ENCODE measurements at places on chromosomes 12 and 14. TPM values are rescaled to one million over a fixed set of nuclear protein-coding genes. Genes with fewer than 3 reads are reported as not detected.

- DNase-seq: no peak
These were observed 1.2 kb upstream of the PRIMA1 start for GRCh38 chr14:93789228-93790130.

DNA sequence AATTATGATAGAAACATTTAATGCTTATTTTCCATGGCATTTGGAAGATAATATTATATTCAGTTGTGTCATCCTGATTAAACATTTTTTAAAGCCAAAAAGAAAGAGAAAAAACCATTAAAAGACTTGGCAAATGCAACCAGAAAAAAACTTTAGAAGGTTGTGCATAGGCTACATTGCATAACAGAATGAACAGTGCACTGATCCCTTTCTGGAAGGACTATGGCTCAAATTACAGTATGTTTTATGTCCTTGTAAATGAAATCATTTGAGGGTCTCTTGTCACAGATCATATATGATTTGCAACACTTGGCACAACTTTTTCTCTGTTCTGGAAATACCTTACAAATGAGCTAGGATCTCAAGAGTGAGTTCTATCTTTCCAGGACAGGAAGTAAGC is 275.2 kb upstream of the FLRT2 start:
- DNase-seq: no peak

DNA sequence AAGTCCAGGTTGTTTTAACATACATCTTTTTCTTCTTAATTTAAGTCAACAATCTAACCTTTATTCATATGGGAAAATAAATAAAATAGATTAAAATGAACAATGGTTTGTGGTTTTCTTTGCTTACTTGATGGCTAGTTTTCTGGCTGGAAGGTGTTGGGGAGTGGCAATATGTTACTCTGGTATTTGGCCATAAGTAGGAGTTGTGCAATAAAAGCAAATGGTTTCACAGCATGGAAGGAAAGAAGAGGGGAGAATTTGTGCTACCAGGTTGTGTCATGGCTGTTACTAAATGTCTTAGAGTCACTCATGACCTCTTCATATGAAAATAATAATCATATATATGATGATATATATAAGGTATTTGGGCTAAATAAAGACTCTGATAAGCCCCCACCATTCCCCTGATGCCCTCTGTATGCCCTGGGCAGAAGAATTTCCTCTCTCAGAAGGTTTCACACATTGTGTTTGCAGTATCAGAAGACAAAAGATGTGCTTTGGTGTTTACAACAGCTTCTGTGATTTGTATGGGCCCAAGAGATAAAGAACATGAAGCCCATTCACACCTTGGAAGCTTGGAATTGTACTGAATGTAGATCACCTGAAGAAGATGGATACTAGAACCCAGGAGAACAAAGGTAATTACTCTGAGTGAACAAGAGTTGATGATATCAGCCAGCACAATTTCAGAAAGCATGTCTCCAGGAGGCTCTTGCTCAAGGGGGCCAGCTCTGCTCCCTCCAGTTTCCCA is 160.9 kb downstream of the ALG10B start:
- no peak for DNase-seq

- no peak for DNase-seq
These were observed 65.3 kb upstream of the TRAF3 start for GRCh38 chr14:102711946-102712345.

The MYO1H gene
- total RNA-seq: not detected

The DBX2 gene
- total RNA-seq: not detected

DNA sequence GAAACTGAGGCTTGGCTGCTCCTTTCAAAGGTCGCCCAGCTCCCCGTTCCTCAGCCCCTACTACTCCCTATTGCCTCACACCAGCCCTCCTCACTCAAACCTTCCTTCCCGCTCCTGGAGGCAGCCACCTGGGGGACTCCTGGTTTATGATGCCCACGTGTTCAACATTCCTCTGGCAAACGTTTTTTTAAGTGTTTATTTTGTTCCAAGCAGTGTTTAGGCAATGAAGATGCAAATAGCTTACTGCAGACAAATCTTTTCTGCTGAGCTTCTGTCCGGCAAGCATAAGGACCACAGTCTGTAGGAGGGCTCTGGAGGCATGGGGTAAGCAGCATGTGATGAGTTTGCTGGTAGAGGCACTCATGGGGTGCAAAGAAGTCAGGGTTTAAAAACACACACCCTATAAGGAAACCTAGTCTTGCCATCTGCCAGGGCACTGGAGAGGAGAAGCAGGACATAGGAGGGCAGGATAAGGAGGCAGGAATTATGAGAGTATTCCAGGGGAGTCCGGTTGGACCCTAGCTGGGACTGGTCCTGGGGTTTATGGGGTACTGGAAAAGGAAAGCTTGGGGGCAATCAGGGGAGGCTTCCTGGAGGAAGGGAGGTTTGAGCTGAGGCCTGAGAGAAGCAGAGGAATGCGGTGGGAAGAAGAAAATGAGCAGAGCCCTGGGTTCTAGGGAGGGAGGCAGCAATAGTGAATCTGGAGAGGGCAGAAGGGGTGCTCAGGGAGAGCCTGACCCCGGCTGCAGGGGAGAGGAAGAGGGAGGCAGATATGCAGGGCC is 123.3 kb downstream of the NCOR2 start:
- DNase-seq: no peak

The SIX6 gene
- total RNA-seq: not detected

The PPP1R1A gene
- not detected for total RNA-seq

- no peak for DNase-seq
These were observed 55.7 kb upstream of the NR2C1 start for GRCh38 chr12:95129115-95129514.

The KSR2 gene
- 0.38 TPM for total RNA-seq

- DNase-seq: no peak
These were observed 5.6 kb downstream of the DDX47 start for GRCh38 chr12:12818701-12819100.

The BTBD6 gene
- 33.4 TPM for total RNA-seq

DNA sequence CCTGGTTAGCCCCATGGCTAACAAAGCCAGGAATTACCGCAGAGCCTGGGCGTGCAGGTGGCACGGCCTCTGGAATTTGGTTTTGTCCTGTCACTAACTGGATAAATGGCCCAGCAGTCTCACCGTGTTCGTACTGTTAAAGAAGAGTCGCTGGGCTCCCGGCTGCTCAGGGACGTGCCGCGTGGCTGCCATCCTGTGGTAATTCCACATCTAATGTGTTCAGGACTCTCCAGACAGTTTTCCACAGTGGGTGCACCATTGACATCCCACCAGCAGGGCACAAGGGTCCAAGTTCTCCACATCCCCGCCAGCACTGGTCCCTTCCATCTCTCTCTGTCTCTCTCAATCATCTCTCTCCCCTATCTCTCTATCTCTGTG is 19.6 kb downstream of the NOC4L start:
- no peak for DNase-seq

GRCh38 chr12:5806371-5807089 is 138.5 kb downstream of the ANO2 start:
- no peak for DNase-seq

The CCDC60 gene
- total RNA-seq: not detected

DNA sequence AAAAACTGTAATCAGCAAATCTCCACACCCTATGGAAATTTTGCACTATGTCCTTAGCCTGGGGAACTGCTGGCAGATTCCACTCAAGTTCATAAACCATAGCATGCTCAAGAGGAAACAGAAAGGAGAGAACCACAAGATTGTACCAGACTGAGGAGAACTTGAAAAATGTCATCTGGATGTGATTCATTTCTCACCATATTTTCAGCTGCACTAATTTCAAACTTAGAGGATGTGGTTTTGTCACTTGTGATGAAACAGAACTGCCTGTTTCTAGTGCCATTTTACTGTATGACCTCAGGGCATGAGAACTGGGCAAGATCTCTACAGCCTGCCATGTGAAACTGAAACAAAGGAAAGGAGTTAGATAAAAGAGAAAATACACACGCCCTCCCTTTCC is 1493.1 kb upstream of the FLRT2 start:
- DNase-seq: peak; percentile 57

The PLA2G1B gene
- total RNA-seq: not detected

DNA sequence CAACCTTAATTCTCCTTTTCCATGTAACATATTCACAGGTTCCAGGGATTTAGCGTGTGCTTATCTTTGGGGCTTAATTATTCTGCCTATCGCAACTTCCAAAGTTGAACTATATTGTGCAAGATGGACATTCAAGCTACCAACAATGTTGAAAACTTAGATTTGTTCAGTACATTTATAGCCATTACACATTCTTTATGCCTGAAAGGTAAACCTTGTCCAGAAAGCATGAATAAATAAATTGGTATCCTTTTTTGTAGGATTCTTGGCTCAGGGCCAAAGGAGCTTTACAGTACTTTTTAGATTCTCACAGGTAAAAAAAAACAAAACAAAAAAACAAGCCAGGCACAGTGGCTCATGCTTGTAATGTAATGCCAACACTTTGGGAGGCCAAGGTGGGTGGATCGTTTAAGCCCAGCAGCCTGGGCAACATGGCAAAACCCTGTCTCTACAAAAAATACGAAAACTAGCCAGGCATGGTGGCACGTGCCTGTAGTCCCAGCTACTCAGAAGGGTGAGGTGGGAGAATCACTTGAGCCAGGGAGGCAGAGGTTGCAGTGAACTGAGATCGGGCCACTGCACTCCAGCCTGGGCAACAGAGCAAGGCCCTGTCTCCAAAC is 3.3 kb downstream of the C12orf56 start:
- no peak for DNase-seq

The GPR132 gene
- total RNA-seq: under 0.01 TPM

GRCh38 chr12:131963381-131963780 is 13.6 kb downstream of the EP400 start:
- no peak for DNase-seq

The CDKN3 gene
- 32.9 TPM for total RNA-seq

GRCh38 chr12:51811203-51812202 is 37.0 kb downstream of the FIGNL2 start:
- DNase-seq: no peak

- DNase-seq: no peak
These were observed 68.4 kb downstream of the GALNT16 start for GRCh38 chr14:69328317-69328716.

Measured in dermis microvascular lymphatic vessel endothelial cell (primary cell).